ENCODE measurements at places on chromosomes 2 and 18.

- no peak for DNase-seq
Observed at GRCh38 chr18:41553716-41554115, 401.3 kb upstream of the PIK3C3 start.

GRCh38 chr2:232026910-232027309 lies 65.4 kb downstream of the DIS3L2 start:
- DNase-seq = no peak

DNA sequence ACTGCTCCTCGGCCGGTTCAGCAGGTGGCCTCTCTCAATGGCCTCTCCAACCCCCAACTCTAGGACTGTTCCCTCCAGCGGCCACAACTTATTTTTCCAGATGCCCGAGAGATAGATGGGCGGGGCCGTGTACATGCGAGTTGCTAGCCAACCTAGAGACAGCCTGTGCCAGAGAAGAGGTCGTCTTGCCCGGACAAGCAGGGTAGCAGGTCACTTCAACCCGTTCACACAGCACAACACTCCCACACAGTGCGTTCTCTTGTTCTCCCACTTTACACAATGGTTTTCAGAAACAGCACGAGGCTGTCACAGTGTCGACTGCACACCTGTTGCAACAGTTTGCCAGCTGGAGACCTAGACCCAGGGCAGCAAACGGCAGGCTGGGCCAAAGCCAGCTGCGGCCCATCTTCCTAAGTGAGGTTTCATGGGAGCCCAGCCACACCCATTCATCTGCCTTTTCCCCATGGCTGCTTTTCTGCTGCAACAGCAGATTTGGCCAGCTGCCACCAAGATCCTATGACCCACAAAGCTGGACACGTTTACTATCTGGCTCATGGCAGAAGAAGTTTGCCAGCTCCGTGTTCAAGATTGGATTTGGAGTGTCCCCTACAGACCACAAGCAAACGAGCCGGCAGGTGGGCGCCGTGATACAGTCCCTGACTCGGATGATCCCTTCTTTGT lies 7.3 kb upstream of the PRLH start:
- DNase-seq = no peak

DNA sequence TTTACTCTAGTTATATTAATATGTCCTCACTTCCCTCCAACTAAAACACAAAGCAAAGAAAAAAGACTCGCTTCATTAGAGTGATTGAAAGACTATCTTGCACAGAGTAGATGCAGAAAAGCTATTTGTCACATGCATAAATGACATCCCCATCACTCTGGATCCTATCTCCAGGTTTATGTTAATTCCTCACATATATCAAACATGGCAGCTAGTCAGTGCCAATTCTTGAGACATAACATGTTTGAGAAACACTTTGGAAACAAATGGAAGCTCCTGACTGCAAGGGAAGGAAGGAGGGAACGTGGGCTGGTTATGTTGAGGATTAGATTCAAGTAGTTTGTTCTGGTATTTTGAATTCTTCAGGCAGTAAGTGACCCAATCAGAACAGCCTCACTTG lies 89.8 kb upstream of the BCL2L11 start:
- DNase-seq = no peak

- no peak for DNase-seq
Observed at GRCh38 chr2:6008726-6009125, 316.5 kb downstream of the SOX11 start.

- DNase-seq = no peak
Observed at GRCh38 chr2:23549051-23549450, 164.1 kb downstream of the KLHL29 start.

DNA sequence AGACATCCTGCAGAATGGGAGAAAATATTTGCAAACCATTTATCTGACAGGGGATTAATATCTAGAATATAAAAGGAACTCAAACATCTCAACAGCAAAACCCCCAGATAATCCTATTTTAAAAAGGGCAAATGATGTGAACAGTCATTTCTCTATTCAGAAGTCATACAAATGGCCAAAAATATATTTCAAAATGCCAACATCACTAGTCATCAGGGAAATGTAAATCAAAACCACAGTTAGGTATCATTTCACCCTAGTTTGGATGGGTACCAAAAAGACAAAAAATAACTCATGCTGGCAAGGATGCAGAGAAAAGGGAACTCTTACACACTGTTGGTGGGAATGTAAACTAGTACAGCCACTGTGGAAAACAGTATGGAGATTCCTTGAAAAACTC lies 70.0 kb downstream of the TBR1 start:
- DNase-seq = no peak

DNA sequence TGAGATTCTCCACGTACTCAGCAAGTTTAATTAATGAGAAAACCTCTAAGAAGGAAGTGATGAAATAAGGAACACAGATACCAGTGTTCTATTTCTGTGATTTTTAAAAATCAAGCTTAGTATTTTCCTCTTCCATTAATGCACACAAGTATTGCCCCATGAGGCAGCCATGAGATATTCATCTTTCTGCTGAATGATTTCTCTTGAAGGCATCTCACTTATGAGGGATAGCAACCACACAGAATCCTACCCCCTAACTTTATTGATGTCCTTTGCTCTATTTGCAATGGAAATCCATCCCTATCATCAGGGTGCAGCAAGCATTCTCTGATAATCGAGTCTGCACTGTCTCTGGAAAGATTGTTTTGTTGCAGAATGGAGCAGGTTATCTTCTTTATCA lies 244.1 kb upstream of the NRP2 start:
- no peak for DNase-seq

GRCh38 chr2:168666339-168666738 lies 136.1 kb upstream of the NOSTRIN start:
- DNase-seq = no peak

DNA sequence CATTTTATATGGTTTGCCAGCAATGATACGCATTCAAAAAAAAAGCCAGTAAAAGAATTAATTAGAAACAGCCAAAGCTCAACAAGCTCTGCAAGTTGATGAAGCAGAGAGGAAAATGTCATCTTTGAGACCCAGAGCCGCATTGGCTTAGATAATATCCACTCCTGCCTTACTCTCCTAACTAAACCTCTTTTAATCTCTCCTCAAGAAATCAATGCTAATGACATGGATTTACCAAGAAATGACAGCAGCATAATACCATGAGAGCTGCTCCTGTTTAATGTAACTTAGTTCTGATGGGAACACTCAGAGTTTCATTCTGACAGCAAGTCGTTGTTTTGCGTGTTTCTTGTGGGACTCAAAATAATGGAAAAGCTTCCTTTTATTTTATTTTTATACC lies 1099.4 kb upstream of the PIK3C3 start:
- no peak for DNase-seq

DNA sequence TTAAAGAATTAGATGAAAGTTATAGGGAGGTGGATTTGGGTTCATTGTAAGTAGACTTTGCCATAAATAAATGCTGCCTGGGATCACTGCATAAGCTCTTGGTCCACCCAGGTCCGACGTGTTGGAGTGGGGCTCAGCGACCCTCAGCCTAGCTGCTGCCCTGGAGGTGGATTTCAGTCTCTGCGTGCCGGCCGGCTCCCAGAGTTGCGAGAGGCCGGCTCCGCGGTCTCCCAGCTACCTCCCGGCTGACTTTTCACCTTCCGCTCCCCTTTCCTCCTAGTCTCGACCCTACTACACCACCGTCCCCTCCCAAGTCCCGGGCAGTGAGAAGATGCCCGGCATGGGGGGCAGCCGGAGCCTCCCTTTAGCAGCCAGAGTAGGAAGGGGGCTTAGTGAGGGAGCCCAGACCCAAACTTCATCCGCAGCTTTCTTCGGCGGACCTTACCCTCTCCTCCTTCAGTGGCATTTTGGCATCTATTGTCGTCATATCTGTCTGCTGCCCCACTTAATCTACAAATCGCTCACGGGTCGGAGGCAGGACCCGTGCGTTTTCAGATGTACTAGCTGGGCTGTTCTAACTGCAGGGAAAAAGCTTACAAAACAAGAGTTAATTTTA lies 8.1 kb downstream of the EMX1 start:
- no peak for DNase-seq

DNA sequence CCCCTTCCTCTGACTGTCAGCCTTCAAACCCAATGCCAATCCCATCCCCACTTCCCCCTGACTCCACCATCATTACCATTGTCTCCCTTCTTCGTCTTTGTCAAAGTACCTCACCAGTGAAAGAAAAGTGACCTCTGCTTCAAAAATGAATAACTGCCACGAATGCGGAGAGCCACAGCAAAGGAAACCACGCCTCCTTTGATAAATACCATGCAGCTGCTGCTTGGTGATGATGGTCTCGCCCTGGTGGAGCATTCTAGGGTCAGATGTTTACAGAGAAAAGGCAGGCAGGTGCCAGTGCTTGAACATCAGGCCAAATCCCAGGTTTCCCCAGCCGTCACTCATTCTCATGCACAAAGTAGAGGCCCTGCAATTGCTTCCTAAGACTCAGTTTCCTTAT lies 162.2 kb downstream of the BCL11A start:
- no peak for DNase-seq

GRCh38 chr18:6057604-6058003 lies 162.3 kb upstream of the TMEM200C start:
- no peak for DNase-seq

DNA sequence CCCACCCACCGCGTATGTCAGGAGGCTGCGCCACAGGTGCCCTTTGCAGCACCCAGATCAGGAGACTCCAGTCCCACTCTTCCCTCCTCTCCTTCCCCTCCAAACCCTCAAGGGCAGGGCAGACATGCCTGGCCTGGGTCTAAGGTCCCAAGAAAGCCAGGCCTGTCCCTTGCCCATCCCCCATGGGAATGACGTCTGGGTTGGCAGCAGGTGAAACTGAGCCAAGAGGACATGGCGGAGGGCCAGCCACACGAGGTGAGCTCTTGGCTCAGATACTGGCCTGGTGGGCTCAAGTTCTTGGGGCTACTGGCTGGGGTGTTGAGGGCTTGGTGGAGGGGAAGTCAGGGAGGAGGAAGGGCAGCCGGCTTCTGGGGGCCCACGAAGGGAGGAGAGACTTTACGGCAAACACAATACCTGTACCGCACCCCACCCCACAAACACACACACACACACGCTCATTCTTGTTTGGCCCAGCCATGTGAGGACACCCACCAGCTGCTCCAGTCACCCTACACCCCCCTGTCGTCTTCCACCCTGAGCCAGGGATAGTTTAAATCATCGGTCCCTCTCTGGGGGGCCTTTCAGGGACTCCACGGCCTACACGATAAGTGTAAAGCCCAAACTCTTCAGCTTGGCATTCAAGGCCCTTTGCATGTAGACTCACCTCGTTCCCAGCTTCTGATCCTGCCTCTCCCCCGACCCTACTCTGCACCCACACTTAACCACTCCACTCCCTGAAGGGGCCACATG lies 24.1 kb upstream of the TNS1 start:
- no peak for DNase-seq

DNA sequence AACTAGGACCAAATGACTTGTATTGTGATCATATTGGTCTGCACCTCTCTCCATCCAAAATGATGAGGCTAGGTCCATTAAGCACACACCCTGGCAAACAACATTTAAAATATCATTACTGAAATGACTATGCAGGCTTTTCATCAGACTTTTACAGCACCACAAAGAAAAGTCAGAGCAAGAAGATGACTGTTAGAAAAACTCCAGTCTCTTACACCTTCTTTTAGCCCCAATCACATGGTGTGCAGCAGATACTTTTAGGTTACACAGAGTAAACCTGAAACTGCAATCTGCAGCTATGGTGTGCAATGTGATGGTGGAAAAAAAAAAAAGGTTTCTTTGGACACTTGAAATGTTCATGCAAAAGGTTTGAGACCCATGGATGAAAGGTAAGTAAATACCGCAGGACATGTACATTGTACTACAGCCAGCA lies 5.4 kb upstream of the POLI start:
- DNase-seq = no peak

GRCh38 chr18:13455960-13456481 lies 237.5 kb downstream of the LDLRAD4 start:
- DNase-seq = no peak

GRCh38 chr2:171316755-171317337 lies 116.9 kb downstream of the METTL8 start:
- DNase-seq = no peak

GRCh38 chr18:6714010-6714409 lies 15.5 kb upstream of the ARHGAP28 start:
- no peak for DNase-seq

DNA sequence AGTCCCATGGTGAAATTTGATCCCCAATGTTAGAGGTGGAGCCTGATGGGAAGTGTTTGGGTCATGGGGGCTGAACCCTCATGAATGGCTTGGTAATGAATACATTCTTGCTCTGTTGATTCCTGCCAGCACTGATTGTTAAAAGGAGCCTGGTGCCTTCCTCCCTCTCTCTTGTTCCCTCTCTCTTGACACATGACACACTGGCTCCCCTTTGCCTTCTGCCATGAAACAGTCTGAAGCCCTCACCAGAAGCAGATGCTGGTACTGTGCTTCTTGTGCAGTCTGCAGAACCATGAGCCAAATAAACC lies 30.6 kb upstream of the EPC2 start:
- no peak for DNase-seq

DNA sequence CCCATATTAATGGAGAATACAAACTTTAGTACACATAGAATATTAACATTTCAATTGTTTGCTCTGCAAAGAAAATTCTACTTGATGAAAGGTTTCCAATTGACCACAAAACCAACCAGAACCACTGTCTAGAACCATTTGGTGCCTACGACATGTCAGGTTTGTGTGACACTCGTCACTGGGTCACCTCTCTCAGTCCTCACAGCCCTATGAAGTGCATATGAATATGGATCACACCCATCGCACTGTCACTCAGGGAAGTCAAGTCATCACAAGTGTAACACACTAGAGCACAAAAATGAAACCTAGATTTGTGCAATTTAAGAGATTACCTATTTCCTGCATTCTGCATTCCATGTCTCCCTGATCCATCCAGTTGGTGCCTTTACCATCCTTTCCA lies 43.7 kb downstream of the PTPN2 start:
- DNase-seq = no peak

DNA sequence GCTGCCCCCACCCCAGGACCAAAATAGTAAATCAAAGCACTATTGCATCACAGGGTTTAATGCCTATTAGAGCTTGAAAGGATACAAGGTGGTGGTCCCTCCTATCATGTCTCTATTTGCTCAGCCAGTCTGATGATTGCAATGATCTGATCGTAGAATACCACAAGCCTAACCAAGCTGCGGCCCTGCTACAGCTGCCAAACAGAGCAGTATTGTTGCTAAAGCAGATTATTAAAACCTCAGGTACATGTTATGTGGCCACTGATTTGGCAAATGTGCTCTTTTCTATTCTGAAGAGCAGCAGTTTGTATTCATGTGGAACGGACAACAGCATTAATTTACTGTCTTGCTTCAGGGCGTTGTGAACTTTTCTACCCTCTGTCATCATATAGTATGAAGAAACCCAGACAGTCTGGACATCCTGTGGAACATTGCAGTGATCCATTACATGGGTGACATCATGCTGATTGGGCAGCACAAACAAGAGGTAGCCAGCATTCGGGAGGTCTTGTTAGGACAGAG lies 8.4 kb upstream of the VAPA start:
- no peak for DNase-seq

Measured in thymus (tissue), 14 donors.